BE2C (cell line): ENCODE measurements at places on chromosomes 1 and 21.

DNA sequence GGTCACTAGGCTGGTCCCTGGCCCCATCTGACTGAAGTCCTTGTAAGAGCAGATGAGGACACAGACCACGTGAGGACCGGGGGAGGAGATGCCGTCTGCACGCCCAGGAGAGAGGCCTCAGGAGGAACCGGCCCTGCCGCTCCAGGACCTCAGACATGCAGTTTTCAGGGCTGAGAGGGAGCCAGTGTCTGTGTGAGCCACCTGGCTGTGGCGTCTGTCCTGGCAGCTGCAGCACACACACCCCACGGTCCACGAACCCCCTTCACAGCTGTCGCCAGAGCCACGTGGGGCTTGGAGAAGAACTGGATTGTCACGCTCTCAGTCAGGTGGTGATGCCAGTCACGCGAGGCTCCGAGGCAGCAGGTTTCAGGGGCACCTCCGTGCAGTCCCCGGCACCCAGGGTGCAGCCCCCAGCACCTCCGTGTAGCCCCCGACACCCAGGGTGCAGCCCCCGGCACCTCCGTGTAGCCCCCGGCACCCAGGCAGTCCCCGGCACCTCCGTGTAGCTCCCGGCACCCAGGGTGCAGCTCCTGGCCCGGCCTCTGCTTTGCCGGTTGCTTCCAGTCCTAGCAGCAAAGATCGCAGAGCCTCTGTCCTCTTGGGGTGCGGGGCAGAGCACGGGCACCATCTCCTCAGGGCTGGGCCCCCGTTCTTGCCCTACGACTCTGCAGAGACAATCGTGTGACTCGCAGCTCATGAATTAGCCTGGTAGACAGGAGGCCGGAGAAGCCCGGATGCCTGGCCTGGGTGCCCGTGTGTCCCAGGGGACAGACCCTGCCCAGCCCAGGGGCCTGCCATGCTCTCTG lies 19.0 kb upstream of the SUMO3 start:
- no peak for DNase-seq

DNA sequence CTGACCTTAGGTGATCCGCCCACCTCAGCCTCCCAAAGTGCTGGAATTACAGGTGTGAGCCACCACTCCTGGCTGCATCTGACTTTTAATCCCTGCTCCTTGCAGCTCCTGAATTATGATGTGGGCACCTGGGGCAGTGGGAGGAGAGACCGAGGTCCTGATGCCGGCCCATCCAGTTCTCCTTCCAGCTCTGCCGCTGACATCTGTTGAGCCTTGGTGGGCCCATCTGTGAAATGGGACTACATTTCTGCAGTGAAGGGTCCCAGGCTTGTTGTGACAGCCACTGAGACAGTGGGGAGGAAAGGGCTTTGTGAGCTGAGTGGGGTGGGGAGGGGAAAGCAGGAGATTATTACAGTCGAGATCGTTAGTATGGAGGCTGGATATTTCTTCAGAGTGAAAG lies 11.8 kb downstream of the PLA2G2F start:
- DNase-seq = no peak

DNA sequence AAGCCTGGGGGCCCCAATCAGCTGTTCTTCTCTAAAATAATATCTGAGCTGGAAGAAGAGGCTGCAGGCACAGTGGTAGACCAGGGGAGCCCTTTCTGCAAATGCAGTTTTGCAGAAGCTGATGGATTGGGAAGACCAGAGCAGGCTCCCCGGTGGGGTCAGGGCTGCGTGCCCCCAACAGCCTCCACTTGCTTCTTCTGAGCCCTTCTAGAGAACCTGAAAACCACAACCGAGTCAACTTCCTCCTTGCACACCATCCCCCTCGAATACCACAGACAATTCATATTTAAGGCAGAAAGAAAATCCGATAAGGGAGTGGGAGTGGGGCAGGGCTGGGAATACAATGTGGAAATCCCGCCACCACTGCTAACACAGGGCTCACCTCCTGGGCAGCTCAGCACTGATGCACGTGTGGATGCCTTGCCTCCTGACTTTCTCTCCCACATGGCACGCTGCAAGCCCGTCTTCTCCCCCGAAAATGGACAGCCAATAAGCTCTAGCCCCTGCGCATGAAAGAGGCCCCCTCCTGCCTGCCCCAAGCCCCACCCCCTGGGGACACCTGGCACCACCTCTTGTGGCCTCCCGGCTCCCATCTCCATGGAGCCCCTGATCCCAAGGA lies 25.4 kb upstream of the ALDH4A1 start:
- no peak for DNase-seq

- no peak for DNase-seq
Observed at GRCh38 chr1:77218477-77219165, 609 bp downstream of the PIGK start.
